ENCODE measurements at places on chromosomes 7 and 10. TPM values are rescaled to one million over a fixed set of nuclear protein-coding genes. Genes with fewer than 3 reads are reported as not detected.
A peak's percentile ranks its signal among the peaks of the same experiment; 100 is the strongest.

The IKZF1 gene
- not detected for total RNA-seq

DNA sequence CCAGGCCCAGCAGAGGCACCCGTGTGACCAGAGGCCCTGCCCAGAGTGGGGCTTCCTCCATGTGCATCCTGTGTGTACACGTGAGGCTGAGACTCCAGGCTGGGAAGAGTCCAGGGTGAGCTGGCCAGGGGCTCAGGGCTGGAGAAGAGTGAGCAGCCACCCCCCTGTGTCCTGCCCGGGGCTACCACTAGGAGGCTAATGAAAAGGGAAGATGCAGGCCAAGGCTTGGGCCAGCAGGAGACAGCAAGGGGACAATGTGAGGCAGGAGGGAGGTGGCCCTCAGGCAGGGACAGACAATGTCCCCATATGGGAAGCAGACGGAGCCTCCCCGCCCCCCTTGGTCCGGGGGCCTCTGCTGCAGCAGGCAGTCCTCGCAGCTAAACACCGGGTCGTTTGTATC is 102.0 kb downstream of the HIF1AN start:
- DNase-seq, result peak; percentile 65

The NEUROG3 gene
- total RNA-seq, result not detected

GRCh38 chr10:102347236-102347828 is 48.2 kb upstream of the NFKB2 start:
- peak; percentile 76 for DNase-seq

DNA sequence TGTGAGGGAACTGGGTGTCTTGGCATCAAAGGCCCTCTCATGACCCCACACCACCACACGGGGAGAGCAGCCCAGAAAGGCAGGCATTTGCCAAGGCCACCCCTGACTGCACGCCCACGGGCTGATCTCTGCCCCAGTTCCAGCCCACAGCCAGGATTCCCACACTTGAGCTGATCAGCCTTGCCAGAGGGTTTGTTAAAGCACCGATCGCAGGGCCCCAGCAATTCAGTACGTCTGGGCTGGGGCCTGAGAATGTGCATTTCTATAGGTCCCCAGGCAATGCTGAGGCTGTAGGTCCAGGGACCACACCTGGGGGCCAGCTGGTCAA is 103.9 kb downstream of the TNS3 start:
- no peak for DNase-seq

The RPEL1 gene
- total RNA-seq, result not detected

GRCh38 chr7:111108000-111108399 is 17.1 kb downstream of the LRRN3 start:
- DNase-seq, result no peak

DNA sequence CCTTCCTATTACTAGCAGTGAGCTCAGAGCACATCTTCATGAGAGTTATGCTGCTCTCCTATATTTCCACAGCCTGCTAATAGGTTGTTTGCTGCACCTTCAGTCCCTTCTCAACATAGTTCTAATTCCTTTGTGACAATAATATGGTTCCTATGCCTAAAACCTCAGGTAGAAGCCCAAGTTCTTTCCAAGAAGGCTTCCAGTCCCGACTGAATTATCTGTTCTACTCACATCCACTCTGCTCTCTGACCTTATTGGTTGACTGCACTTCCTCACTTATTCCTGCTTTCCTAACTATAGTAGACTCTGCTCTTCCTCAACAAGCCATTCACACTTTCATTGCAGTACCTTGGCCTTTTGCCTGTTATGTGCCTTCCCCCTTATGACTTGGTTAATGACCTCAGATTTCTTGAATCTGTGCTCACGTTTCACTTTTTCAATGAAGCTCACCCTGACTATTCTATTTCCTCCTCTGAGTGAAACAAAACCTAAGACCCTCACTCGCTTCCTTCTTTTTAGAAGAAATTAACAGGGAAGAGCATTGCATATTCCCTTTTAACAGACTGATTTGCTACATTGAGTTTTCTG is 132.7 kb downstream of the MDFIC start:
- DNase-seq, result no peak

- no peak for DNase-seq
Measured at GRCh38 chr10:69468751-69469089, 17.5 kb downstream of the TSPAN15 start.

DNA sequence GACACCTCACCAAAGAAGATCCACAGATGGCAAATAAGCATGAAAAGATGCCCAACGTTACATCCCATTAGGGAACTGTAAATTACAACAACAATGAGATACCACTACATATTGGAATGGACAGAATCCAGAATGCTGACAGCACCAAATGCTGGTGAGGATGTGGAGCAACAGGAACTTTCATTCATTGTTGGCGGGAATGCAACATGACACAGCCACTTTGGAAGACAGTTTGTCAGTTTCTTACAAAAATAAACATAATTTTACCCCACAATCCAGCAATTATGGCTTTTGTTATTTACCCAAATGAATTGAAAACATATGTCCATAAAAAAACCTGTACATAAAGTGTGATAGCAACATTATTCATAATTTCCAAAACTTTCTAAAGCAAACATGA is 176.8 kb downstream of the C7orf25 start:
- DNase-seq, result no peak

The SFTPA1 gene
- total RNA-seq, result not detected

The ODAD2 gene
- 5.6 TPM for total RNA-seq

DNA sequence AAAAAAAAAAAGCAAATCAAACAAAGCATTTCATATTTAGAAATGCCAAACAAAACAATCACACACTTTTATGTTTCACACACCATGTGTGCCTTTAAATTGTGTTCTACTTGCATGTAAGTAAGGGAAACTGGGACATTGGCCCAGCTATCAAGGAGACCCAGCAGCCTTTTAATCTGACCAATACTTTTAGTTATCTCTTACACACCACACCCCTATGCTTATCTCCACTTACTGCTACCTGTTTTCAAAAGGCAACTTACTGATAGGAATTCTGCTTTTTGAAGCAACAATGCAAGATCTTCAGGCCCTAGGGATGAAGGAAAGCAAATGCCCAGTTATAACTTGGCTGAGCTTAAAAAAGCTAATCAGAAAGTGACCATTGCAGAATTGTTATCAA is 1244.8 kb upstream of the SORCS1 start:
- DNase-seq, result no peak

DNA sequence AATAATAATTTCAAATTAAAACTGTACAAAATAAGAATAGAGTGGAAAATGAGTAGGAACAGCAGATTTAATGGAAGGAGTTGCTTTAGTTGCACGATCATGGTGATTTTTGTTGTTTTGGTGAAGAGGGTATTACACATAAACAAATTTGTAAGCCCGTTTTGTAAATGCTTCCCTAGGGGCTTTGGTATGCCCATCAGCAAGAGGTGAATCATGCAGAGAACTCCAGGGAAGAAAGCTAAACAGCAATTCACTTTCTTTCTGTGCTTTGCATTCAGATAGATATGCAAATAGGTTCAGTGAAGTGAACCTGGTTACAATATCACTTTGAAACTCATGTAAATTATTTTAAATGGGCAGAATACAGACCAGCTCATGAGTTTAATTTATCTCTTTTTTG is 422.2 kb upstream of the MTPN start:
- no peak for DNase-seq

DNA sequence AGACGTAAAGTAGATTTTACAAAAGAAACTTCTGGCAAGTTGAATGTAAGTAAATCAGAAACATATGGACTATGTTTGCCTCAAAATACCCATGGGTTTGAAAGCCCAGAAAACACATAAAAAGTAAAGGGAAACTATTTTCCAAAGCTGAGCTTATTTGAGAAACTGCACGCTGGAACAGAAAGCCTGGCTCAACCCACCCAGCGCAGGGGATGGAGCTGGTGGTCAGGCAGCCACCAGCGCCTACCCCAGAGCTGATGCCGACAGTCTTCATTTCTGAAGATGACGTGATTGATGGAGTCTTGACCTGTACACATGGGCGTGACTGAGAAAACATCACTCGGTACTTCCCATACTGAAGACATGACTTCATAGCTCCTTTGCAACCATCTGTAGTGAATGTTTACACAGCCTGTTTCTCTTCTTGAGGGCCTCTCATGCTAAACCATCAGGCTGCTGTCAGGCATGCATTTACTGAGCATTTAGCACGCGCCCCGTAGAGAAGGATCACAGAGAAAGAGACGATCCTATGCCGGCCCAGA is 232.6 kb upstream of the AUTS2 start:
- no peak for DNase-seq

The RNF32 gene
- 1.7 TPM for total RNA-seq

DNA sequence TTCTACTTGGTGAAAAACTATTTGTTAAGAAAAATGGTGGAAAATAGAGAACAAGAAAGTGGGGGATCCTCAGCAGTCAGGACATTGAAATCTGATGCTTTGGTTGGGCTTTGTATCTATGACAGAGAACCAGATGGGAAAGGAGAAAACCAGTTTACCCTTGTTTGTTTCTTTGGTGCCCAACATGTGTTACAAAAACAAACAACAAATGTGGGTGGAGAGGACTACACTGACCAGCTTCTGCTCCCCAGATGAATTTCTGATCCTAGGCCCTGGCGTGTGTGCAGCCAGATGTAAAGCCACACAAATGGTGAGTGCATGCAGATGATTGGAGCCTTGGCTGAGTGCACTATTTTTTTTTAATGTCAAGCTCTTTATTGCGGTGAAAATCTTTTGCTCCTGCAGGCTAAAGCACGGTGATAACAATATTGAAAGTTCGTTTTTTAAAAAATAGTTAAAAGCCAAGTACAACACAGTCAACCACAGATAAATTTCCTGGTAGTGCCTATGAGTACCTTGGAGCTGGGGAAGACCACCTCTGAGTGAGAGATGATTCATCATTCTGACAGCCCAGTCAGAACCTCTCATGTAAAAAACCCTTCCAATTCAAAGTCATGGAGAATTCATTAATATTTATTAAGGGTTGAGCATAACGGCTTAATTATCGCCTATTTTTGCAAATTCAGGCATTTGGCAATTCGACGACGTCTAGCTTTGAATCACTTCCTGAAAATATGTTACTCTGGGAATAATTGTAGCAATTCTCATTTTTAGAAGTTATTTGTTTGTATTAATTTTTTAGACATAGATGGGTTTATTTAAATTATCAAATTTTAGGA is 163.7 kb downstream of the AGMO start:
- no peak for DNase-seq

The SFMBT2 gene
- total RNA-seq, result 1.9 TPM

DNA sequence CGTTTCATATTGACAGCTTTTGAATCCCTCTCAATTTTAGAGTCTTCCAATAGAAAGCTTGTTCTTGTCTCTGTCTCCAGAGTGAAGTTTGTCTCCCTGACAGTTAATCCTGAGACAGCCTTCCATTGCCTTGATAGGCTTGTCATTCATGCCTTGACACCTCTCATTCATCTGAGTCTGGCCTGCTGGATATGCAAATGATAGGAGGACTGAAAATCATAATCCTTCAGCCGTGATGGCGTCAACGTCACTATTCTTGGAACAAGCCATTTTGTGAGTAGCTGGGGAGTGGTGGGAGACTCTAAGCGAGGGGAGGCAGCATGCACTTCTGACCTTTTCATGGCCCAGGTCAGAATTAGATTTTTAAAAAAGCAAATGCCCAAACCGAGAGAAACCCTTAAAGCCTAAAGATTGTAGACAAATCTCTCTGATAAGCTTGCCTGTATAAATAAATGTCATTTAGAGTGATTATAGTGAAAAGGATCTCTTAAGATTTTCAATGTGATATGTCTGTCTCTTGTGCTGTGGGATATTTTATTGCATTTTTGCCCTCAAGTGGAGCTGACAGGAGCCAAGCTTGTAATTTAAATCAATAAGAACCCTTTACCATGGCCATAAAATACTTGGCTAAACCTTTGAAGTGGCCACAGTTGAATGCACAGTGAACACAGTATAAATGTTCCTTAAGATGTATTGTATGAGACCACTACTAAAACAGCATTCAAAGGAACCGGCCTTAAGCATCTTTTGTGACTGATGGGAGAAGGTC is 148.8 kb downstream of the SNX10 start:
- no peak for DNase-seq

- no peak for DNase-seq
Measured at GRCh38 chr10:22701132-22701826, 13.1 kb downstream of the PIP4K2A start.

- DNase-seq, result no peak
Measured at GRCh38 chr7:6074612-6075380, 43.6 kb downstream of the ANKRD61 start.

DNA sequence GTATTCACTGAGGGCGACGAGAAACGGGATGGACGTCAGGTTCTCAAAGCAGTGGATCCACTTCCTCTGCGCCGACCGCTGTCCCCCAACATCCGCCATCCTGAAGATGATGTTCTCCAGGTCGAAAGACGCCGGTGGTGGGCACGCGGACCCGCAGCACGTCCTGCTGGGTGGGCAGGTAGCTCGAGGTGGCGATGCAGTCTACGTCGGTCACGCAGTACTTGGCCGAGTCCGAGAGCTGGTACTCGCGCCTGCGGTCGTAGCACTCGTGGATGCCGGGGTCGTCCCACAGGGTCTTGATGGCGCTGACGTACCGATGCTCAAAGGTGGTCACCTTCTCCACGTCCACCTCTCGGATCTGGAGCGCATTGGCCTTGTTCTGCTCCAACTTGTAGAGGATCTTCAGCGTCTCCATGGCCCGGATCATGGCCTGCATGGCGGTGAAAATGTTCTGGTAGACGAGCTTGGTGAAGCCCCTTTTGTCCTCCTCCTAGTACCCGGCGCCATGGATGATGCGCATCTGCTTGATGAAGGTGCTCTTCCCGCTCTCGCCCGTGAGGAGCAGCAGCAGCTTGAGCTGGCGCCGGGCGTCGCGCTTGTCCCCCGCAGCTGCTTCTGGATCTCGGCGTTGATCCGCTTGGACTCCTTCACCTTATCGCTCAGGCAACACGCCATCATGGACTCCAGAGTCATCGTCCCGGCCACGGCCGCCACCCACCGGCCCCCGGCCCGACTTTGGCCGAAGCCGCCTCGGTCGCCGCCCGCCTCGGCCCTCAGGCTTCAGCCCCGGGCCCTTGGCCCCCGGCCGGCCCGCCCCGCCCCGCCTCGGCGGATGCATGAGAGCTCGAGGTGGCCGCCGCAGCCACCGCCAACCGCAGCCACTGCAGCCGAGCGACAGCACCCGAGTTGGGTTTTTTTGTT is 122.9 kb upstream of the KCTD7 start:
- no peak for DNase-seq

The GRID1 gene
- total RNA-seq, result 5.4 TPM
